ENCODE measurements at places on chromosomes 16 and 17.
A peak's percentile ranks its signal among the peaks of the same experiment; 100 is the strongest.

DNA sequence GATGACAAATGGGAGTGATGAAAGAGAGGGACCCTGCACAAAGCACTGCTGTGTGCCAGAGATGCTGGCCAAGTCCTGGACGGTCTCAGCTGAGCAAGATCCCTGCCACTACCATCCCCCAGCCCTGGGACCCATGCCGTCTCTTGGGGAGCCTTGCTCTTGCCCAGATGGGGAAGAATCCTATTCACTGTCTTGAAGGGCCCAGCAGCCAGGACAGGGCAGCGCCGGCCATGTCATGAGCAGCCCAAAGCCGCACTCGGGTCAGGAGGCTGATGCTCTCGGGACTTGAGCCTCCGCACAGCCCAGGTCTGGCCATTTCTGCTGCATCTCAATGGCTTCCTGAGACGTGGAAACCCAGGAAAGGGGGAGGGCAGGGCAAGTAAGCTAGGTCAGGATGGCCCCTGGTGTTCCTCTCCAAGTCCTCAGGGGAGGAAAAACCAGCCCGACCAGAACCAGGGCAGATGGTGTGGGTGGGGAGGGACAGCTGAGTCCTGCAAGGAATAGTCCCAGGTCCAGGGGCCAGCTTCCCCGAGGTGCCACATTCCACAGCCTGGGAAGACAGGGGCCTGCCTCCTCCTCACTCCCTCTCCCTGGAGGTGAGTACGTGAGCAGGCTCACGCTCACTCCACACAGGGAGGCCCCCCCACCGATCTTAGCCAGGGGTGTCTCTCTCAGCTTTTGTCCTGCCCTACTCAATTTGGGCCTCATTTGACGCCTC lies 7.8 kb upstream of the KRT19 start:
- DNase-seq: no peak

DNA sequence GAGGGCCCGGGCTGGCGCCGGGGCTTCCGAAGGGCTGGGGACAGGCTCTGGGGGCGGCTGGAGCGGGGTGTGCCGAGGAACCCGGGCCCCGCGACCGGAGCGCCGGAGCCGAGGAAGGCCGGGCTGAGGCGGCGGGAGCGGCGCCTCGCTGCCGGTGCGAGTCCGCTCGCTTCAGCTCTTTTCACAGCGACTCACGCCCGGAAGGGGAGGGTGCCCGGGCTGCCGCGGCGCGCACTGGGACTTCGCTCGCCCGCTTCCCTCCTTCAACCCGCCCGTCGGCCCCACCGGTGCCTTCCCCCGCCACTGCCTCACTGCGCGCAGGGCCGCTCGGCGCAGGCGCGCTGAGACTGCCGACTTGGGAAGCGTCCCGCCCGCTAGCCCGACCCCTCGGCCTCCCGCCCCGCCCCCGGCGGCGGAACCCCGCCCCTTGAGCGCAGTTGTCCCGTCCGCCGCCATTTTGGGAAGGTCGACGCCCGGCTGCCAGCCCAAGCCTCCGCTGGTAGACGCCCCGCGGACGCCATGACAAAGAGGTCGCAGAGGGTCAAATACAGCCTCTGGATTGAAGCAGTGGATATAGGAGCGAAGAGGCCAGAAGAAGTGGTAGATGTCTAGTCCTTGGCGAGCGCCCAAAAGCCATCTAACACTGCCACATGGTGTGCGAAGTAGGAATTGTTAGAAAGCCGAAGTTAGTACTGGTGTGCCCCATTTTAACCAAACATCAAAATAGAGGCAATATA lies at the start of gene UBE2G1:
TSS of gene UBE2G1 (minus strand) at position 349 of the 737 bp plus-strand sequence. CDS start 359 bp downstream, outside the sequence.
- DNase-seq: peak; percentile 89

- no peak for DNase-seq
These were observed 138.2 kb downstream of the CMIP start for GRCh38 chr16:81582655-81583441.

DNA sequence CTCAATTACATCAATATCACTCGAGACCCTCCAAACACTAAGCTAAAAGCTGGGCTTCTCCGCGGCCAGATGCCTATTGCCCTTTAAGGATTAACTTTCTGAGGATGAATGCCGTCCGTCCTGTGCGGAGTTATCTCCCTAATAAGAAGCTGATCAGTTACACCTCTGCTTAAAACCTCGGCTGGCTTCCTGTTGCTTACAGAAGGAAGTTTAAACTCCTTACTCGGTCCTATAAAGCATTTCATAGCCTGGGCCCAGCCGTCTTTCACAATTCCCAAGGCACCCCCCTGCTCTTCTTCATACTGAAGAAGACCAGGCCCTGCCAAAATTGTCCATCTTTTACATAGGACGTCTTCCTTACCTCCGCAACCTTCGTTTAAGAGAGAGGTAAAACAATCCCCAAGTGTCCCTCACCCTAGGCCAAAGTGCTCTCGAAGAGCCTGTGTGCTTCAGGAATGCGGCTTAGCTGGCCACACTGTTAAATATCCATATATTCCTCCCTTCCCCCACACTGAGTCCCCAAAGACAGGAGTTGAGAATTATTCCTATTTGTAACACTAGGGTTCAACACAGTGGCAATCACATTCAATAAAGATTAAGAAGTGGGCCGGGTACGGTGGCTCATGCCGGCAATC lies 112.6 kb upstream of the IRX5 start:
- no peak for DNase-seq

GRCh38 chr17:75647921-75648320 lies 14.7 kb downstream of the SMIM5 start:
- DNase-seq: no peak

DNA sequence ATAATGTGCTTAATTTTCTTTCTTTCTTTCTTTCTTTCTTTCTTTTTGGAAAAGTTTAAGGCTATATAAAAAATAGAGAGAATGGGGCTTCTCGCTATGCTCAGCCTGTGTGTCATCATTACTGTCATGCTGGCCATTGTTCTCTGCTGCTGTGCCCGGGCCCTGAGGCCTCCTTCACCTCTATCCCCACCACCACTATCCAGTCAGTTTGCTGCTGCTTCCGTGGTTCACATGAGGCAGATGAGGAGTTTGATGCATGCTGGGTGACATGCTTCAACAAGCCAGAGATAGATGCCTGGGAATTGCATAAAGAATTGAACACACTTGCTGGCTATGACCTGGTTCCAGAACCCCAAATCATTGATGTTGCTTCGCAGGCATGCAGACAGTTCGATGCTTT lies 36.3 kb downstream of the PITPNC1 start:
- DNase-seq: no peak

DNA sequence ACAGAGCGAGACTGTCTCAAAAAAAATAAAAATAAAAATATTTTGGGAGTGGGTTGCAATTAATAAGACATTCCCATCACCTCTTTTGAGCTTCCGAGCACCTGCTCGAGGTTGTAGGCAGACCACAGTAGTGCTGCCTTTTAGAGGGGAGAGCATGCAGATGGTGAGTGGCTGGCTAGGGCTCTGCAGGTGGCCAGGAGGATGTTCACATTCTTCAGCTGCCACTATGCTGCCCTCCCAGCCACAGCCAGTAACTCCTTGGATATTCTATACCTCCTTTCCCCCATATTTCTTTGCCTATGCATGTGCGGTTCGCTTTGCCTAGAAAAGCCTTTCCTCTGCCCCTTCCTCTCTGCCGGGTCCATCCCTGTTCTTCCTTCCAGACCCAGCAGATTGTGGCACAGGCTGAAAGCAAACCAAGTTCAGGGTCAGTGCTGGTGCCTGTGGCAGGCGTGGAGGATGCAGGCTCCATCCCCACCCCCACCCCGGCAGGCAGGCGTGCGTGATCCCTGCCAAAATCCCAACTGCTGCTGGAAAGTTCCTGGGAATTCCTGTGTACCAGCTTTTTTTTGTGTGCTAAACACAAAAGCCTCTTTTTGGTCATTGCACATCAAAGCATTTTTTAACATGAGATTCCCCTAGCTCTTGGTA lies 33.8 kb upstream of the CMIP start:
- no peak for DNase-seq

DNA sequence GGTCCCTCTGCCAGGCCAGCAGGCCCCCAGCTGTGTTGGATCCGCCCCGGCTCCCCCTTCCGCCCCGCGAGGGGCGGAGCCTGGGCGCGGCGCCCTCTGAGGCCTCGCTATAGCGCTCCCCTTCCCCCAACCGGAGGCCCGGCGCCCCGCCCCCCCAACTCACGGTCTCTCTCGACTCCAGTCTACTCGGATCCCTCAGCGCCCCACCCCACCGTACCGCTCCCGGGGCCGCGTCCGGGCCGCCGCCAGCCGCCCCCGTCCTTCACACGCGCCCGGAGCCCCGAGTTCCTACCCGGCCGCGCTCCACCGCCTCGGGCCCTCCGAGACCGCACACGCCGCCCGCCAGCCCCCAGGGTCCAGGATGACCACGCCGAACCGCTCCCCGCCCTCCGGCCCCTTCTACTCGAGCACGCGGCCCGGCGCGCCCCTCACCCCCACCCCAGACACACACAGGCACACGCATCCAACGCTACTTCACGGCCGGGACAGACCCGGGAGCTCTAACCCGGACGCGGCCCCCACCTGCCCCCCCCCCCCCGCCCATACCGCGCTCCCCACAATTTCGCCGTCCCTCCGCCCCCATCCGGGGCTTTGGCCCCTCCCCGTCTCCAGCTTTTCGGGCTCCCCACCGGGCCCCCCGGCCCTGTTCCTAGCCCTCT lies 1.4 kb downstream of the PHF23 start:
- no peak for DNase-seq

GRCh38 chr17:82351254-82351712 lies 7.8 kb upstream of the TEX19 start:
- no peak for DNase-seq

Data from DMS 273 treated with DMSO at 0.1 percent for 48 hours (cell line).